ENCODE measurements at places on chromosomes 1 and 21.
A peak's percentile ranks its signal among the peaks of the same experiment; 100 is the strongest.

GRCh38 chr1:65948609-65949229, 156.0 kb downstream of the PDE4B start:
- DNase-seq = peak; percentile 78

DNA sequence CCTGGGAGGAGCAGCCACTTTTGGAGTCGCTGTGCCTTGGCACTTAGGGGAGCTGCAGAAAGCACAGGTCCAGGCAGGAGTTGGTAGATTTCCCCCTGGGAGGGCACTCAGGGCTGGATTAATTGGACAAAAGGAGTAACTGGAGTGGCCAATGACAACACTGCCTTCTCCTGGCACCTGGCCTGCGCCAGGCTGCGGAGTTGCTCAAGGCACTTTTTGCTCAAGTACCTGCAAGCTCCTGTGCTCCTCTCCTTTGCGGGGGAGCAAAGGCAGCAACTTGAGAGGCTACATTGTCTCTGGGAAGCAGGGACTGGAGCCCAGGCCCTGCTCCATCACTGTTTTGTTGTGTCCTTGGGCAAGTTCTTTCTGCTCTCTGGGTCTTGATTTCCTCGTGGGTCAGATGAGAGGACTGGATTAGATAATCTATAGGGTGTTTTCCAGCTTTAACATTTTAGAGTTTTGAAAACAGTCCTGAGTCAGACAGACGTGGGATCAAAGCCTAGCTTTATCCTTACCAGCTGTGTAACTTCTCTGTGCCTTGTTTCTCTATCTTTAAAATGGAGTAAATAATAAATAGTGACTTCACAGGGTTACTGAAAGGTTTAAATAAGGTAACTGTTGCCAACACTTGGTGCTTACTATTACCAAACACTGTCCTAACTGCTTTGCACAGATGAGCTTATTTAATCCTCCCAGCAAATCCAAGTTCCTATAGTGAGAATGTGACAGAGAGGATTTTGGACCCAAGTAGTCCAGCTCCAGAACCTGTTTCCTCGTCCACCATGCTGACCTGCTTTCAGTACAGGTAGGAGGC, 18.0 kb upstream of the GRHL3 start:
- peak; percentile 34 for DNase-seq

GRCh38 chr1:114558544-114558943, 22.9 kb downstream of the BCAS2 start:
- no peak for DNase-seq

DNA sequence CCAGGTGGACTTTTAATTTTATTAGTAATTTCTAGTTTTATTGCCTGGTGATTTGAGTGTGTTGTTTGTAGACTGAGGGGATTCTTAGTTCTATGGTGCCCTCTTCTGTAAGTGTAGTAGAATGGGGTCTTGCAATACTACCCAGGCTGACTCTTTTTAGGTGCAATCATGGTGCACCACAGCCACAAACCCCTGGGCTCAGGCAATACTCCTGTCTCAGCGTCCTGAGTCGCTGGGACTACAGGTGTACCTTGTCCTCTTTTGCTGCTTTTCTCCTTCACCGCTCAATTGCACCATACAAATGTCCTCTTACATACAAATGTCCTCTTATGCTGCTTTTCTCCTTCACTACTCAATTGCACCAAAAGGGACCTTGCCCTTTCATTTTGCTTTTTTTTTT, 43.1 kb downstream of the SCP2 start:
- peak; percentile 8 for DNase-seq

GRCh38 chr1:85339089-85339488, 62.7 kb upstream of the BCL10 start:
- peak; percentile 60 for DNase-seq

DNA sequence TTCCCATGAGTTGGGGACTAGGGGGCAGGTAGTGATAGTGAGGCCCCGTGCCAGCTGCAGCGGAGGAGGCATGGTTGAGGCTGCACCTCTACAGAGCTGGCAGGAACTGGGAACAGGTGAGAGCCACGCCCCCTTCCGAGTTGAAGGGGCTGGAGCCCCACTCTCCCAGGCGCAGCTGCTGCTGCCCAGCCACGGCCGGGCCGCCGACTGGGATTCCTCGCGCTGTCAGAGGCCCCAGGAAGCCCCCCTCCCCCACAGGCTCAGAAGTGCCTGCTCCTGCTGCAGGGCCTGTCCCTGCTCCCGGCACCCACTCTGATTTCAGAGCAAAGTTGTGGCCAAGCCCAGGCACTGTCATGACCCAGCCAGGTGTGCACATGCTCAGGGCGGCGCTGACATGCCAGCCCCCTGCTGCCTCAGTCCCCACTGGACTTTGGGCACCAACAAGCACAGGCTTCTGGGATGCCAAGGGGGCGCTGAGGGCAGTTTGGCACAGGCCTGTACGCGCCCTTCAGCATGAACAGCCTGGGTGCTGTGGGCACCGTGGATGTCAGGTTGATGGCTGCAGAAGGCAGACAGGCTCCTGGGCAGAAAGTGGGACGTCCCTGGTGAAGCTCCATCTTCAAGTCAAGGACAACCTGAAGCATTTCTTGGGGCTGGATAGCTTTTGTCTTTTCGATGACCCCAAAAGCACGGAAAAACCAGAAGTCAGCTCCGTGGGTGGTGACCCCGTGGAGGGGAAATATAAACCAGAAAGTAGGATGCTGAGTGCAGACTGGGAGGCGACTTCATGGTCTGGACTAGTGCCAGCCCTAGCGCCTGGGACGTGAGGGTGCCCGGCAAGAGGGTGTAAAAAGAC, 121.5 kb downstream of the SIM2 start:
- no peak for DNase-seq

DNA sequence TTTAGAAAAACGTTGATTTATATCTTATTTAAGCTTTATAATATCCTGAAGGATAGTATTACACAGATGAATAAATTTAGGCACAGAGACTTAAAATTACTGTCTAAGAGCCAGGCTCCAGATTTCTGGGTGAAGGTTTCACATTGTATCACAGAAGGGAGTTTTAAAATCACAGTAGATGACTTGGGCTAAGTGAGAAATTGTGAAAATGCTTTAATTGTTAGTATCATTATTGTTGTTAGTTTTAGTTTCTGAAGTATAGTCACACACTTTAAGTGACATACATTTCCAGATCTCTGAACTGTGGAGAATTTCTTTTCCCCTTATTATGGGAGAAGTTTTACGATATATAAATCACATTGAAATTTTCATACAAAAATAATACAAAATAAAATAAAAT, 83.5 kb downstream of the NDUFS5 start:
- DNase-seq = no peak

DNA sequence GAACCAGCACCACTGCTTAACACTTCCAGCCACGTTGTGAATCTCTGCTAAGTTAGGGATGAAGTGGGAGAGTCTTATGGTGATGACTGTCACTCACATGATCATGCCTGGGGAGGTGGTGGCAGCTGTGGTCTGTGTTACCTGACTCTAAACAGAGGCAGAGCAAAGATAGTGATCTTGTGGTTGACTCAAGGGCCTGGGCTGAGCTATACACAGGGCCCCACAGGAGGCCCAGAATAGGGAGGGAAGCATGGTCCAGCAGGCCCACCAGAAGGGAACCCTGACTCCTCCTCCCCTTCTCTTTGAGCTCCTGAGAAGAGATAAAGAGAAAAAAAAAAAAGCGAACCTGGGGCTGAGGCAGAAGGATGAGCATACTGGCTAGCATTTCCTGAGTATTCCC, 55.0 kb downstream of the PLXNA2 start:
- DNase-seq = no peak

- no peak for DNase-seq
Measured at GRCh38 chr1:100699744-100700143, 19.8 kb upstream of the VCAM1 start.

GRCh38 chr1:59477867-59478266, 181.0 kb downstream of the FGGY start:
- DNase-seq = no peak

All from foreskin fibroblast (primary cell).